ENCODE measurements at places on chromosomes 12 and 14.
A peak's percentile ranks its signal among the peaks of the same experiment; 100 is the strongest.

DNA sequence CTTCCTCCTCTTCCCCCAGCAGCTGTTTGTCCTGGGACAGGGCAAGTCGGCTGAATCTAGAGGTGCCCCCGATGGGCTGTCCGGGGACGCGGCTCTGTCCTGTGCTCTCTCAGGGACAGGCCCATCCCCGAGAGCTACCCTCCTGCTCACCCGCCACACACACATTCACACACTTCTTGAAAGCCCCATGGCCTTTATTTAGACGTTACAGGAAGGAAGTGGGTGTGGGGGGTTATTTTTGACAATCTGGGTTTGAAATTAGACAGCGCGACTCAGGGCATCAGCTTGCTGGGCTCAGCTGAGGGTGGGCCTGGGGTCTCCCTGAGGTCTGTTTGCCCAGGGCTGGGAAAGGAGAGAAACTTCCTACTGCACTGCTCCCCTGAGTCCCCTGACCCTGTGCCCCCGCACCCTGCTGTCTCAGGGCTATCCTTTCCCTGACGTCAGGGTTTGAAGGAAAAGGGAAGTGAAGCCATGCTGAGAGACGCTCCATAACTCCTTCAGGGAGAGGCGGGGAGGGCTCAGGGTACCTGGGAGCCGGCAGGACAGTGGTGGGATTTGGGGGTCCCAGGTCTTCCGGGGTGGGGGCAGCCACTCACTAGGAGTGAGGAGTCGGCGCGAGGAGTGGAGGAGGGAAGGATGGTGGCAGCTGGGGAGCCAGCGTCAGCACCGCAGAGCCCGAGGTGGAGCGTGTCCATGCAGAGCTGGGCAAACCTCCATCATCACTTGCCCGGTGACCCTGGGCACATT, 8.1 kb downstream of the PTPN6 start:
- no peak for DNase-seq

- peak; percentile 61 for DNase-seq
Measured at GRCh38 chr12:48999371-49000131, at the start of gene DDN. Gene DDN, minus strand, starts transcription at chr12:48999375. Its CDS starts 88 bp downstream, at chr12:48999287.

- DNase-seq, result no peak
Measured at GRCh38 chr12:68628698-68629097, 18.0 kb downstream of the RAP1B start.

DNA sequence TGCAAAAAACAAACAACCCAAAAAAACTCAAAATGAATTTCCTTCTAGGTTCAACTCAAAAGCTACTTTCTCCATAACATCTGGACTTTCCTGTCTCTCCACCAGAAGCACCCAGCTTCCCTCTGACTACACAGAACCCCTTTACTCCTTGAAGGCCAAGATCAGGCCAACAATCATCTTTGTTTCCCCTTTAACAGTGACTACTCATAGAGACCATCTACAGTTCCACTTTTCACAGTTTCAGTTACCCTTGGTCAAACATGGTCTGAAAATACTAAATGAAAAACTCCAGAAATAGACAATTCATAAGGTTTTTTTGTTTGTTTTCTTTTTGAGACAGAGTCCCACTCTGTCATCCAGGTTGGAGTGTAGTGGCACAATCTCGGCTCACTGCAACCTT, 11.8 kb downstream of the GCH1 start:
- no peak for DNase-seq

- no peak for DNase-seq
Measured at GRCh38 chr12:53980802-53981496, 4.0 kb upstream of the HOXC10 start.

DNA sequence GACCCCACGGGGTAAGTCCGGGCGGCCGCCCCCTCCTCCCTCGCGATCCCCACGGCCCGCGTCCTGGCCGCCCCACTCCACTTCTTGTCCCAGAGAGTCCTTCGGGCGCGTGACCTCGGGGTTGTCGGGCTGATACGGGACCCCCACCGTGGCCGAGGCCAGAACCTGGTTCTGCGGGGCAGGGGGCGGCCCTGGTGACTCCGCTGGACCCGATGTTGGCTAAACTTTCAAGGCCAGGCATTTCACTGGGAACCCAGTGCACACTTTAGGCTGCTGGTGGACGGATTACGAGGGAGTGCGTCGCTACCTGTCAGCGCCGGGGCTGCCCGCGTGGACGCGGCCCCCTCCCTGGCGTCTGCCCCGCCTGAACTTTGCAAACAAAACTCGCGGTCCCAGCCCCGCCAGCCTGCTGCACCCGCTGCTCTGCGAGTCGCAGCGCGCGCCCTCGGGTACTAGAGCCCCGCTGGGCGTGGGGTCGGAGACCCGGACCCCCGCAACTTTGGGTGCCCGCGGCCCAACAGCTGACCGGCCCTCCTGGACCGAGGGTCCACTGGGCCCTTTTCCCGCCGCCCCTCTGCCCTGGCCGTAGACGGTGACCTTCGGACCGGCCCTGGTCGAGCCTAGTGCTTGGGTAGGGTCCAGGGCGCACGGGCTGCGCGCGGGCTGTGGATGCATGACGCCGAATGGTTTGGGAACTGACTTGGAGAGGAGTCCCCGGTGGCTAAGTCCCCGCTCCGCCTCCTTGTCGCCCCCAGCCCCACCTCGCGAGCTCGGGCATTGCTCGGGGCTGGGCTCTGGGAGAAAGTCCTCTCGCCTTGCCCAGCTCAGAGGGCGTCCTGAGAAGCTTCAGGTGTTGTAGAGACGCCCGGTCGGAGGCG, 624 bp downstream of the RIN3 start:
- DNase-seq, result peak; percentile 57

DNA sequence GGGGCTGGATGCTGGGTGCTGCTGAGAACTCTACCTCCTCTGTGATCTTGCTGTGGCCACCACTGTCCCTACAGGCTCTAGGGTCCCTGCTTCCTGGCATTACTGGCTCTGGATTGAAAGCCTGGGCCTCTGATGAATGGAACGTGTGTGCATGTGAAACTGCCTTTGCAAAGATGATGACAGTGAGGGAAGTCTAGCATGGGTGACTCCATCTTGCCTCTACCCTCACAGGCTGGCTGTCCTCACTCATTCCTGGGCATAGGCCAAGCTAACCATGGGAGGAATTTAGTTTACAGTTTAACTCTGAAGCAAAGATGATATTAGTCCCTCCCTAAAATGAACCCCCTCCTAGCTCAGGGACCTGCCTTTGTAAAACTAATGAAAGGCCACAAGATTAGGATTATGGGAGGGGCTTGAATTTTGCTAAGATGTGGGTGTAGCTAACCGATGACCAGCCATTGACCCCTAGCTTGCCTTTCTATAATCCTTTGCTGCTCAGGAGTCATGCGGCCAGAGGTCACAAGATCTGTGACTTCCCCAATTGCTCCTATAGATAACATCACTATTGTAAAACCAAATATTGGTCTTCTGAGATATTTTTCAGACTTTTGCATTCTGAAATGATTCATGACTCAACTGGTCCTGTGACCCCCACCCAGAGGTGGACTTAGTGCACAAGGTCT, 2.2 kb upstream of the C1S start:
- no peak for DNase-seq

DNA sequence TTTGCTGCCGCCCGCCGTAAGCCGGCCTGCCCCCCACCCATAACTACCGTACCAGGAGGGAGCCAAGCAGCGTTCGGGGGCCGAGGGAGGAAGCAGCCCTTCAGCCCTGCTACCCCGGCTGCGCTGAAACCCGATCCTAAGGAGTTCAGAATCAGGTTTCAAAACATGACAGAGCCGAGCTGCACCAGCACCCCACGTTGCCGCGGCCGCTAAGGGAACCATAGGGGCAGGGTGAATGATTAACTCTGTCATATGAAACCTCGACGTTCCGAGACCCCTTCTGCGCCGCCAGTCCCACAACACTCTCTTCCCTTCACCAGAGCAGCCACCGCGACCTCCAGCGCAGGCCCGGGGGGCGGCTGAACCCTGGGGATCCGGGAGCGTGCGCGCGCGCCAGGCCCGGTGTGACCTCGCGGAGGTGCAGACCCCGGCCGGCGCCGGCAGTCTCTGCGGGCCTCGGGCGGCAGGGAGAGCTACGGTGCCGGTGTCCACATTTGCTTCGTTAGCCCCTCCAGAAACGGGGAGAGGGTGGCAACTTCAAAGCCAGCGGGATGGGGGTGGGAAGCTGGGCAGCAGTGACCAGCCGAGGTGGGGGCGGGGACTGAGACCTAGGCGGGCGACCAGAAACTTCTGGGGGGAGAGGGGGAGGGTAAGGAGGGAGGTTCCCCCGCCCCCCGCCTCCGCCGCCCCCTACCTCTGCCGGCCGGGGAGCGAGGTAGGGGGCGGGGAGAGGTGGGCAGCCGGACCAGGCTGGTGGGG, 1.6 kb downstream of the SIX4 start:
- peak; percentile 79 for DNase-seq

- no peak for DNase-seq
Measured at GRCh38 chr12:59768031-59768430, 172.2 kb downstream of the SLC16A7 start.

DNA sequence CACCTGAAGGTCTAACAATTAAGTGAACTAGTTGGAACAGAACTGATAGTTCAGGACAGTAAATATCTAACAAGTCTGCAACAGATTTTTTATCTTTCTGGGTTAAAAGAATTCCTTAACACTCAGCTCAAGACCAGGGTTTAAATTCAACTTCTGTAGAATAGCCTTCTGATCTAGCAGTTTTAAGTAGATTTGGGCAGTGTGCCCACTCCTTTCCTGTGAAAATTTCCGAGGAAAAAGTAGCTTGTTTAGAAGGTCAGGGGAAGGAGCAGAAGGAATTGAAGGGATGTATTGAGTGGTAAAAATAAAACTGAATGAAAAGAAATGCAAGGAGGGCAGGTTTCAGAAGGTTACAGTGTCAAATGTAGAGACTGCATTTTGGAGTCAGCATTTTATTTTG, 45.8 kb downstream of the ATL1 start:
- peak; percentile 49 for DNase-seq

GRCh38 chr14:36254020-36254624, 66.3 kb downstream of the MBIP start:
- DNase-seq, result peak; percentile 43

DNA sequence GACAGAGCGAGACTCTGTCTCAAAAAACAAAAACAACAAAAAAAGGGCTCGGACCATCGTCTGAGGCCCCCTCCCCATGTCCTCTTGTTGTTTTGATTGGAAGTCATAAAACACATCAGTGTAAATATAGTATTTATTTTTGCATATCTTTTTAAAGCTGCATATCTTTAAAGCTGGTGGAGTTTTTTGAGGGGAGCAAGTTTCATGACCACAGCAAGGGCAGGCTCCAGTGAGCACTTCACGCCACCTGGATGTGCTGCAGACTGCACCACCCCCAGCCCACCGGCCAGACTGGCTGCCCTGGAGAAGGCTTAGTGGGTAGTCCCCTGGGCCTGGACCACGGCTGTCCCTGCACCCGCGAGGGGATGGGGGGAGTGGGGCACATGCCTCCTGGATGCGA, 11.9 kb upstream of the BCL7A start:
- DNase-seq, result no peak

DNA sequence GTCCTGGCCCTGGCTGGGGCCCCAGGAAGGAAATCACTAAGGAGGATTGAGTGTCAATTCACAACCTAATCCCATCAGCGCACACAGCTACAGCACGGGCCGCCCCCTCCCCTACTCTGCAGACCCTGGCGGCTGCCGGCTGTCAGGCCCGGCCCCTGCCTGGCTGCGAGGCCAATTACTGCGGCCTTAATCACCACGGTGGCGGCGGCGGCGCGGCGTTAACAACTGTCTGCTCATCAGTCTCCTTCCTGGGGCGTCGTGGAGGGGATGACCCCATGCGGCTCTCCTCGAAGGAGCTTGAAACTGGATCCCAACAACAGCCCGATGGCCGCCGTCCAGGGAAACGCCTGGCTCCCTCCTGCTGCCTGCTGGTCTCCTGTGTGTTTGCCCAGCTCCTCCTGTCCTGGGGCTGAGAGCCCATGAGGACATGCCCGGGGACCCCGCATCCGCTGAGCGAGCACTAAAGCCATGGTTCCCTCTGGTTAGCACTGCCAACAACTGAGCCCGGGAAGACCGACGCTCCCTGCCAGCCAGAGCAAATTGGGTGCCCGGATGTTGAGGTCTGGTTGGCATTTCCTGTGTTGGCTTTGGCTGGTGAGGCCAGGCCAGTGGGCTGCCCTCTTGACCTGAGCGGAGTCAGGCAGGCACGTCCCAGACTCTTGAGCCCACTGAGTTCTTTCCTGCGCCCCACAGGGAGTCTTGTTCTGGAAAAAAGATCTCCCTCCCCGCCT, 21.8 kb upstream of the EIF2B2 start:
- peak; percentile 82 for DNase-seq

DNA sequence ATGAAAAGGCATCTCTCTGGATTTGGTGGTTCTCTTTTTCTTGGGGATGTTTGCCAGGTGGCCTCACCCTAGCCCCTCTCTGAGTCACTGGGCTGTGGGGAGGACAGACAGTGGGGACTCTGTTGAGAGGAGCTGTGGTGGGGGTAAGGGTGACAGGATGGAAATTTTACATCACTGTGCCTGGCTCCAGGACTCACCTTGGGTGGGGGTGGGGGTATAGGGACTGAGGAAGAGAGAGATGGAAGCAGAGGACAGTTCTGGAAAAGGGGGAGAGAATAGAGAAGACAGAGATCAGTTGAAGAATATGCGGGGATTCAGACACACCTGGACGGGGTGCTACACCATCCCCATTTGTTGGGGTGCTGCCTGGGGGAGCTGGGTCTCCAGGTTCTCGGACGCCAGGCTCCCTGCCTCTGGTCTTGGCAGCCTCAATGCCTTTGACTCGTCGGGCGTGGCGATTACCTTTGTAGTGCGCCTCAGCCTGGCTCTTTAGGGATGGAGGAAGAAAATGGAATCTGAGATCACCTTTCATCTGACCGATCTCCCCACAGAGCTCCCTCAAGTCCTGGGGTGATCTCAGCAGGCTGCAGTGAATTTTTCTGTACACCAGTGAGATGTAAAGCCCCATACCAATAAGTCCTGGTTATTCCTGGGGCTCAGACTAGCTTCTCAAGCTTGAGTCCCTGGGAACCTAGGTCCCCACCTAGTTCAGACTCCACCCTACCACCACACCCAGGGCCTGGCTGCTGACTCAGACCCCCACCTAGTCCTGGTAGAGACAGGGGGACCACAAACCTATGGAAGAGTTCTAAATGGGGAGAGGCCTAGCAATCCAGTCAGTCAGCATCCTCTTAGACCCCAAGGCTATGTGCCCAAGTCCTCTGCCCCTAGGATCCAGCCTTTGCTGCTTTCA, 9.6 kb upstream of the GPR84 start:
- no peak for DNase-seq

DNA sequence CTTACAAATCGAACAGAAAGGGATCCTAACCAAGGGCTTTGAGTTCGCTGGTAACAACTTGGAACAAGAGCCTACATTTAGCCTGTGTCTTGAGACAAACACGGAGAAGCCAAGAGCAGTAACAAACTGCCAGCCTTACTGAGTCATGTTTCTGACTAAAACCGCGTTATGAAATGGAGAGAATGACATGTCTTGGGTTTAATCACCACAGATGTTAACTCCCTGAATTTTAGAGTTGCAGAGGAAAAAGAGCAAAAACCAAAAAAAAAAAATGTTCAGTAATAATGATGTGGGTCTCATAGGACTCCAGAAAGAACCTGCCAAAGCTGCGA, 1.0 kb downstream of the BLTP3B start:
- DNase-seq, result peak; percentile 84
